ENCODE measurements at places on chromosomes 12 and 14.

GRCh38 chr12:71455028-71455737, 15.6 kb downstream of the LGR5 start:
- DNase-seq = no peak

GRCh38 chr12:53981634-53982565, 3.0 kb upstream of the HOXC10 start:
- no peak for DNase-seq

- DNase-seq = no peak
Observed at GRCh38 chr14:61149896-61150295, 131.2 kb downstream of the TMEM30B start.

DNA sequence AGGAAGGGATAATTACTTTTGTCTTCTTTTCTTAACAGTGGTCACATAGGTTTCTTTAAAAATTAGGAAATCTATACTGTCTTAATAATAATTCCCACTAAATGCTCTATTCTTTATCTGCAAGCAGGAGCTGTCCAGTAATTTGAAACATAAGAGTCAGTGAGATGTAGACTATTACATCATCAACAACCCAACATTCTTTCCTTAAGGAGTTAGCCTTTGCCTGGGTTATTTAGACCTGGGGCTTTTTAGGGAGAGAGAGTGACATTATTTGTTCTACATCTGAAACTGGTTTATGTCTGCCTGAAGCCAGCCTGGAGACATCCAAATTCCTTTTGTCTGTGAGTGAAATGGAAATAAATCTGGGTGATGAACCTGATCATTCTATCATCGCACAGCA, 294.4 kb downstream of the TMTC2 start:
- no peak for DNase-seq

DNA sequence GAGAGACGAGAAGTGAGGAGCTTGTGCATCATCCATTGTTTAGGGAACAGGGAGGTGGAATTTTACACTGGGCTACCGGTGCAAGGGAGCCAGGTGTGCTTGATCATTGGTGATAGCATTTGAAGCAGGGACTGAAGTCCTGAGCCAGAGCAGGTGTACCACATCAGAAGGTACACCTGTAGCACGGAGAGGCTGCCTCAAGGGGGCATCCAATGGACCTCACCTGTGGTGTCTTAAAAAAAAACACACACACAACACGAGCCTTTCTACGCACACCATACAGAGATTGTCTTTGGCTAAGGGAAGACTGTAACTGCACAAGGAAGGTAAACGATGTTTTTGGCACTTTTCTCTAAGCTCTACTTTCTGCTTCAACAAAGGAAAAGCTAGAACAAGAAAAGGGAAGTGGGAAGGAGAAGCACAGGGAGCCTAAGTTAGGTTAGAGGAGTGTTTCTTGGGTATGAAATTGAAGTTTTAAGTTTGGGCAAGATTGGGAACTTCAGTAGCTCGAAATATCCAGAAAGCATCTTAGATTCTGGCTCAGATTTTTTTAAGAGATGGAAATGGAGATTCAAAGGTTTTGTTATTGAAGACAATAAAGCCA, 334.3 kb upstream of the FBXO33 start:
- DNase-seq = no peak

DNA sequence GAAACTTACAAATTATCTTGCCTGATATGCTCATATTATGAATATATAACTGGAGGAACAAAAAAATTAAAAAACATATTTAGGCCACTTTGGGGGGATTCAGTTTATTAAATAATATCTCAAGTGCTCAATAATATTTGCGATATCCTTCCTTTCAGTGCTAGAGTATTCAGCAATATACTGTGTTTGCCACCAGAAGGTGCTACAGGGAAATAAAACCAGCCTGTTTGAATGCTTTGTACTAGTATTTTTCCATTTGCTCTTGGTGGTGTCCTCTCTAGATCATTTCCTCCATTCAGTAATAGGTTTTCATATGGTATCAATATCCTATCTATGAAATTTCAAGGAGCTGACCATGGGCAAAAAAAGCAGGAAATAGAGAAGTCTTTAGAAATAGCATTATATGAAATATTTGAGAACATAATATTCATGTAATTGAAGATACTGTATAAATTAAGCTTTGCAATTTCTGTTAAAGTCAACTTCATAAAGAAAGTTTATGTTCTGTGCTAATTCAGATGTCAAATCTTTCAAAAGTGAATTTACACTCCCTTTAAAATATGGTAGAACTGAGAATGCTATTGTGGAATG, 106.2 kb upstream of the NAV3 start:
- no peak for DNase-seq

DNA sequence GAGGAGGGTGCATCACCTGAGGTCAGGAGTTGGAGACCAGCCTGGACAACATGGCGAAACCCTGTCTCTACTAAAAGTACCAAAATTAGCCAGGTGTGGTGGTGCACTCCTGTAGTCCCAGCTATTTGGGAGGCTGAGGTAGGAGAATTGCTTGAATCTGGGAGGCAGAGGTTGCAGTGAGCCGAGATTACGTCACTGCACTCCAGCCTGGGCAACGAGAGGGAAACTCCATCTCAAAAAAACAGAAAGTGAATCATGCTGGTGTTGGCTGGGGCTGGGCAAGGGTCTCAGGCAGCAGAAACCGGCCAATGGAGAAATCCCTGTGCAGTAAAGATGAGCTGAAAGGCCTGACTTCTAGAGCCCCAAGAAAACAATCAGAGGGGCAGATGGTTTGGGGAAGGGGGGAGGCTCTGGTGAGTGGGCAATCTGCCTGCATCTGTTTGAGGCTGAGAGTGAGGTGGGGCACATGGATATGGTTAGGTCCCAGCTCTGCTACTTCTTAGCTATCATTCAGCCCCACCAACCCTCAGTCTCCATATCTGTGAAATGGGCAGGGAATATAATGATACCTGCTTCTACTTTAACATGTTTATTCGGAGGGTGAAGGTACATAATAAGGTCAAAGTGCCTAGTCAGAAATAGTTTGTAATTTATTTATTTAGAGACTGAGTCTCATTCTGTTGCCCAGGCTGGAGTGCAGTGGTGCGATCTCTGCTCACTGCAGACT, 21.3 kb upstream of the COX6A1 start:
- DNase-seq = no peak

- no peak for DNase-seq
Observed at GRCh38 chr14:47392326-47392725, 283.1 kb downstream of the MDGA2 start.

- DNase-seq = no peak
Observed at GRCh38 chr12:26768611-26769603, 64.1 kb downstream of the ITPR2 start.

All from activated CD4-positive, alpha-beta T cell treated with anti-CD3 and anti-CD28 coated beads for 24 hours (primary cell).